ENCODE measurements at places on chromosomes 1 and 21.

- no peak for DNase-seq
Measured at GRCh38 chr1:68210829-68211228, 21.5 kb downstream of the WLS start.

DNA sequence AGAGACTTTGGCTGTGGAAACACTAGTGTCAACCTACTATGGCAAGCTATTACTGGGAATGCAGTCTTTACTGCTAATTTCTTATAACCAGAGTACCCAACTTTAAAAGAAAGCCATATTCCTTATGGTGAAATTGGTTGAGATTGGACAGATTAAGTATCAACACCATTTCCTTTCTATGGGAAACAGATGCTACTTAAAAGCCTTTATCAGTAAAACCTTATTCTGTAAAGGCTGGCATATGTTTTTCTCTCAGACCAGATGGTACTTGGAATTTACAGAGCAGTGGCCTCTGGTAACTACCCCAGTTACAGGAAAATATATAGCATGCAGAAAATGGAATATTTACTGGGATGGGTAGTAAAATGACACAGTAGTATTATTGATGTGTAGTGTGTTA is 18.8 kb downstream of the IFI44 start:
- DNase-seq, result no peak

GRCh38 chr1:39282537-39283216 is 78.2 kb downstream of the MACF1 start:
- no peak for DNase-seq

DNA sequence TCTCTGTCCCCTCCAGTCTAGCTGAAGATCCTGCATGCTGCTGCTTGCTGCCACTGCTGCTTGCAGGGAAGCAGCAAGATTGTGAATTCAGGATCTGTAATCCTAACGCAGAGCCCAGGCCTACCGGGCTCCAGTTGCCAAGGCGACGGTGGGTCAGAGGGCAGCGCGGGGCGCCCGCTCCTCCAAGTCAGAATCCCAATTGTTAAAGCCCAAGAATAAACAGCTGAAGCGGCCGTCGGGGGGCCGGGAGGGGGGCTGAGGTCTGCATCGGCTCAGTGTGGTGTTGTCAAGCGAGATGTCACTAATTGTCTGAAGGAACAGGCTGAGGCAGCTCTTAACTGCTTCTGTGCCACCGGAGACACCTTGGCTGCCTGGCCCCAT is 36.8 kb downstream of the AHDC1 start:
- DNase-seq, result no peak

DNA sequence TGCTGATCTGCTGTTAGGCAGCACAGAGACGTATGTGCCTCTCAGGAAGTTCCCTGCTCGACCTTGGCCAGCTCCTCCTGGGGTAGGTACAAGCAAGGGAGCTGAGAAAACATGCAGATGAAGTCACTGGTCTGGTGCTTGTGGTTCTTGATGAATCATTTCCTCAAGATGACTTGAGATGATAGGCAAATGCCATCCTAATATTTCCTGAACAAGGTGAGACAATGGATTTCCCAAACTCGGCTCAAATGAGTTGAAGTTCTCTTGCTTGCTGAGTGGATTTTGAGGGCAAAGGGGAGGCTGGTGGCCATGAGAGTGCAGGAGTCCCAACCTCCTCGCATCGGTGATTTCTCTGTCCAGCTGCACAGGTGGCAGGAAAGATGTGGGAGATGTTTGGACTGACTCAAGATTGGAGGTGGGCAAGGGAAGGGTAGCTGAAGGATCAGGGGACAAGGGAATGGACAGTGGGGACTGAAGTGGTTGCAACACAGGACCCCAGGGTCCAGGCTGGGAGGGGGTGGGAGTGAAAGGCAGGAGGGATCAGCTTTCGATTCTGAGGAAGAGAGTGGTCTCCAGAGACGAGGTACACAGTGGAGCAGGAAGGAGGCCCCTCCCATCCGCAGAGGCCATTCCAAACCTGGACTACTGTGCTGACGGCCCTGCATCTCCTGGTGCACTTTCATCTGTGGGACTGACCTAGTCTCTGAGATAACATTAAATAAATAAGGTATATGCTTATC is 63.9 kb downstream of the CAPN2 start:
- peak; percentile 45 for DNase-seq

DNA sequence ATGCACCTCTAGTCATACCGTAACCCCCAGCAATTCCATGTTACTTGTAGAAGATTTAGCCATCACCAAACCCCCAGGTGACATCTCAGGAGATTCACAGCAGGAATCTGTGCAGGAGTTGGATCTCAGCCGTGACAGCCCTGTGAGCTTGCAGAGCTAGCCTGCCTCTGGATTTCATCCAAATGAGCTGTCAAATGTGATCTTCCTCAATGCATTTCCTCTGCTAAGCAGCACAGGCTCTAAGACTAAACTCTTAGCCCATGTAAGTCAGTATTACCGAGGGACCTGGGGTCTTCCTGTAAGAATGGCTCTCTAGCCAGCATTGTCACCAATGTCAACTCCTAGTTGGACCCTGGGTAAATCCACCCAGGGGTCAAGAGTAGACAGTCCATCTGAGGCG is 41.7 kb downstream of the UMODL1 start:
- DNase-seq, result no peak

GRCh38 chr1:110130989-110131388 is 18.7 kb downstream of the UBL4B start:
- no peak for DNase-seq

DNA sequence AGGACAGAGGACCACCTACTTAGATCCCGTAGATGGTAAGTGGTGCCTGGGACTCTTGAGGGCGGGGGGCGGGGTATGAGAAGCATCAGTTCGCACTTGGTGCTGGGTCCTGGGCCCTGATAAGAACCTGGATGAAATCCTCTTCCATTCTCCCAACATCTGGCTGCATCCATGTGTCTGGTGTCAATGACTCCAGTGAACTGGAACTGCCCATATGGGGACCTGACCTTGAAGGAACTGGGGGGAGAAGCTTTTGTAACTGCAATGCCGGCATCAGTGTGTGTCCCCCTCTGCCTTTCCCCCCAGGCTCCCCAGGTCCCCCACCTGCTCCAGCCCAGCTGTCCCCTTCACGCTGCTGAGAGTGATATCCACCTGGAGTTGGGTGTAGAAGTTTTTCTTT is 49.7 kb upstream of the EPB41 start:
- DNase-seq, result no peak

- DNase-seq, result no peak
Measured at GRCh38 chr1:201630582-201630981, 91.7 kb downstream of the NAV1 start.

DNA sequence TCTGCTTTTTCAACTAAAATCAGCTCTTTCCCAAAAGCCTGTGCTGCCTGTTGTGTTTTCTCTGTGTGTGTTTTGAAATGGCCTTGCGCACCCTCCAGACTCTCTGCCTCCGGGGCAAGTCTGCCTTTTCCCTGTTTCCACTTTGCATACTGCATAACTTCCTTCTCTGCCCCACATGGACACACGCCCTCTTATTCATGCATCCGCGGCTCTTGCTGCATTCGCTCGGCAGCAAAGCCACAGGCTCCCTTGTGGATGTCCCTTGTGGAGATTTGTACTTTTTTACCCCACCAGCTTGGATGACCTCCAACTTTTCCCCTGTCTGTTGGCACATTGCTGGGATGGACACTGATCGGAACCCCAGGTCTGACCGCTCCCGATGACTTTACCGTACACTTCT is 147.6 kb downstream of the ADSS2 start:
- no peak for DNase-seq

All from activated naive CD4-positive, alpha-beta T cell treated with Interleukin-2 at 50 U/mL for 16 hours (primary cell).